ENCODE measurements at places on chromosomes 2 and 18. TPM values are rescaled to one million over a fixed set of nuclear protein-coding genes. Genes with fewer than 3 reads are reported as not detected.

DNA sequence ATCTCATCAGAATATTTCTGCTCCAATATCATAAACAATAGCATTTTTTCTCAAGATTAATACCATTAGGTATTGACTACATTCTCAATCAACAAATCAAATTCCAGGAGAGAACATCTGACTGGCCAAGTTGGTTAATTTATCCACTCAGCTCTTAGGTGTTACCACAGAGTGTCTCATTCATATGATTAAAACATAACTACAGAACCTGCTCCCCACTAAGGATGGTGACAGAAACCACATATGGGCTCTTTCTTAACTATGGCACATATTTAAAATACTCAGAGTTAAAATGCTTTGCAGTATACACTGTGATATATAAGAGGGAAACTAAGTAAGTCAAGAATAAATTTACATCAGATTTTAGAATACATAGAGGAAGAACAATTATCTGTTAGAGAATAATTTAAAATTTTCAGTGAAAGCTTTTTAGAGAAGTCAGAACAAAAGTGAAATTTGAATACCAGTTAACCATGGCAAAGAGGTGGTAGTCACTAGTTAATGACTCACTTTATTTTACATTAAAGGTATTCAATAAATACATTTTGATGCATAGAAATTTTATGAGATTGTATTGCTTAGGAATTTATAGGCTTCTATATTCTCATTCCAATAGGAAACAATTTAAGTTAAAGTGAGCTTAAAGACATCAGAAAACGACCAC is 1120.8 kb upstream of the TMEFF2 start:
- H3K4me3 ChIP-seq = no peak overlapping the region
- H3K4me1 ChIP-seq = no peaks in the 10 kb centered on the region
- H3K27ac ChIP-seq = no peak overlapping the region
- no peak for DNase-seq
- H3K36me3 ChIP-seq = no peaks in the 10 kb centered on the region
- H3K27me3 ChIP-seq = no peaks in the 10 kb centered on the region

GRCh38 chr2:118003396-118003824 is 10.5 kb downstream of the CCDC93 start:
- peak; percentile 87 for DNase-seq
- no peaks in the 10 kb centered on the region for H3K4me1 ChIP-seq
- H3K27me3 ChIP-seq = no peaks in the 10 kb centered on the region
- H3K4me3 ChIP-seq = no peak overlapping the region
- peaks cover 29% of the 10 kb centered on the region for H3K36me3 ChIP-seq
- H3K27ac ChIP-seq = no peak overlapping the region

DNA sequence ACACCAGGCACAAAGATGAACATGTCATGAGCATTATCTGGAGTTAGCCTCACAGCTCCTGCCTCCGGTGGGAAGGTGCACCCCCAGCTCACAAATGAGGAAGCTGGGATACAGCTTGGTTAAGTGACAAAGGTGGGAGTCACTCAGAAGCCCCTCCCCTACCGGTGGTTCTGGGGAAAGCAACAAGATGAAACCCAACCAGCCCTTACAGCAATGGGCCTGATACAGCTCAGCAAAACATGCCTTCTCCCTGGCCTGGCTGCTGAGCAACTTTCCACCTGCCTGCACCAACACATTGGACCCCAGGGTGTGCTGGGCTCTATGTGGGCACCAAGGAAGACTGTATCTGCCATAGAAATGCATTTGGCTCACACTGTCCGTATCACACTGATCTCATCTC is 113.2 kb downstream of the GYPC start:
- no peak overlapping the region for H3K4me3 ChIP-seq
- H3K36me3 ChIP-seq = no peaks in the 10 kb centered on the region
- no peak for DNase-seq

DNA sequence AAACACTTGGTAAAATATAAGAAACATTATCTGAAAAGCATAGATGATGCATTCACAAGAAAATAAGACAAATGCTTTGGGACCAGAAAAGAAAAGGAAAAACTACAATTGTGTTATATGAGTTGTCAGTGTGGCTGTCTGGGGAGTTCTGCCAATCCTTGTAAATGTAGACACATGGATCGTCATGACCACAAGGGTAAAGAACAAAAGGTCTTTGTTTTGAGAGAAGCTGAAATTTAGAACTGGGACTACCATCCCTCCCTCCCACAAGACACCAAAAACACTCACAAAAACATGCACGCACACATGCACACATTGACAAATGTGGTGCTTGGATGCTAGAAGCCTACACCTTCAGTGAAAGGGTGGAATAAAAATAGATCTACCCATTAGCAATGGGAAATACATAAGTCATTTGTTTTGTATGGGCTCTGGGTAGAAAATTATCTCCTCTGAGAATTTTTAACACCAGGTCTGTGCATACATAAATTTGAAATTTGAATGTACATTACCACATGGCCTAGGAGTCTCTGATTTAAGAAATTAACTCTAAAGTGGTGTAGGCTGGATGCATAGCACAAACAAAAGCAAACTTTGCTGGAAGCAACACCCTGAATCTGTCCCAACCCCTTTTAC is 266.2 kb upstream of the SLC39A10 start:
- DNase-seq = no peak
- no peak overlapping the region for H3K4me3 ChIP-seq
- no peaks in the 10 kb centered on the region for H3K4me1 ChIP-seq
- no peaks in the 10 kb centered on the region for H3K36me3 ChIP-seq
- H3K27ac ChIP-seq = no peak overlapping the region

DNA sequence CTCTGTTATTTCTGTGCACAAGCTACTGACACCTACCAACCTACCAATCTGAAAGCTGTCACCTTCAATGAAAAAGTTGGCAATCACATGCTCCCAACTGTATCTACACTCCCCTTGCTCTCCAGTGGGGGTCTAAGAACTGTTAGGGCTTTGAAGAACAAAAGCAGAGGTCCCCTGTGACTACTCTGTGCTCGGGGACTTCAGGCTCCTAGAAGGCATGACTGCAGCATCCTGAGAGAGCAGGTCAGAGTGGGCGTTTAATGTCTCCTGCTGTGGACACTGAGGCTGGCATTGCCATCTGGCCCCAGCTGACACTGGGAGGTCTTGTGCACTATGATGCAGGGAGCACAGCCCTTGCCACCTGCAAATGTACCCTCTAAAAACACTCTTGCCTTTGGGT is 93.3 kb downstream of the ACTR2 start:
- no peaks in the 10 kb centered on the region for H3K4me1 ChIP-seq
- H3K4me3 ChIP-seq = no peak overlapping the region
- no peak overlapping the region for H3K27ac ChIP-seq
- H3K36me3 ChIP-seq = no peaks in the 10 kb centered on the region
- DNase-seq = no peak

- no peak overlapping the region for H3K4me3 ChIP-seq
- H3K36me3 ChIP-seq = peaks cover 39% of the 10 kb centered on the region
- H3K27ac ChIP-seq = no peak overlapping the region
- DNase-seq = no peak
Observed at GRCh38 chr18:46877329-46877987, 39.8 kb downstream of the PIAS2 start.

GRCh38 chr2:158741625-158742024 is 53.5 kb upstream of the DAPL1 start:
- H3K27ac ChIP-seq = no peak overlapping the region
- H3K4me3 ChIP-seq = no peak overlapping the region
- H3K4me1 ChIP-seq = peaks cover 8% of the 10 kb centered on the region
- H3K36me3 ChIP-seq = no peaks in the 10 kb centered on the region

GRCh38 chr18:36620788-36621187 is 208.0 kb downstream of the TPGS2 start:
- H3K27me3 ChIP-seq = no peaks in the 10 kb centered on the region
- H3K4me1 ChIP-seq = no peaks in the 10 kb centered on the region
- DNase-seq = no peak
- no peak overlapping the region for H3K4me3 ChIP-seq

DNA sequence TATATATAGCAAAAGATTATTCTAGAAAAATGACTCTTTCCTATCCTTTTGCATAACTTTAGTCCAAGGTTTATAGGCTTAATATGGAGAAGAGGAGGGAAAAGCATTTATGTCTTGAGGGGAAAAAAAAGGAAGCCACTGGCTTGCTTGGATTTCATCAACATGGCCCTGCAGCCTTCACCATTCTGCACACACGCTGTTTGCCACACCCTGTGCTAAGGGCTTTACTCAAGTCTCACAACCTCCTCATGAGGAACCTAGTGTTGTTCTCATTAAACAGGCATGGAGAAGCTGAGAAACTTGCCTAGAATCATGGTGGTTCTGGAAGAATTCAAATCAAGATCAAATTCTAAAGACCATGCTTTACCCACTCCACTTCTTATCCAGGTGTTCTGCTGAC is 117.3 kb upstream of the TTC39C start:
- H3K27me3 ChIP-seq = no peaks in the 10 kb centered on the region
- no peak overlapping the region for H3K27ac ChIP-seq
- no peaks in the 10 kb centered on the region for H3K4me1 ChIP-seq
- DNase-seq = no peak
- no peak overlapping the region for H3K4me3 ChIP-seq

DNA sequence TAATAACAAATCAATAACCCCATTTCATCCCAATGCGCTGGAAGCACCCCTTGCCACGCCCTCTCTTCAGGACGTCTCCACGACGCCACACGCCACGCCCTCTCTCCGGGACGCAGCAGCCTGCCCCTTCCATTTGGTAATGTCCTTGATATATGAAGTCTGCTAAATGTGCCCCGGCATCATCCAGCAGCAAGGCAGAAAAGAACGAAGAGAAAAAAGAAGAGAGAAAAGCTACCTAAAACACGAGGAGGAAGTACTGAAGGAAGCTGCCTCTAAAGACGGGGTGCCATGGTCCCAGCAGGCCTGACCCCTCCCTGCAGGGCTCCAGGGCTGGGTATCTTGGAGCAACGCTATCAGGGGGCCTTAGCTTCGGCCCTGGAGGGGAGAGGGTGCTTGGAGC is 41.8 kb downstream of the CNGA3 start:
- no peaks in the 10 kb centered on the region for H3K4me1 ChIP-seq
- no peaks in the 10 kb centered on the region for H3K36me3 ChIP-seq
- no peak overlapping the region for H3K4me3 ChIP-seq

GRCh38 chr2:30113617-30114293 is 33.1 kb upstream of the YPEL5 start:
- no peak overlapping the region for H3K27ac ChIP-seq
- peaks cover 8% of the 10 kb centered on the region for H3K4me1 ChIP-seq
- no peaks in the 10 kb centered on the region for H3K27me3 ChIP-seq
- no peak overlapping the region for H3K4me3 ChIP-seq

DNA sequence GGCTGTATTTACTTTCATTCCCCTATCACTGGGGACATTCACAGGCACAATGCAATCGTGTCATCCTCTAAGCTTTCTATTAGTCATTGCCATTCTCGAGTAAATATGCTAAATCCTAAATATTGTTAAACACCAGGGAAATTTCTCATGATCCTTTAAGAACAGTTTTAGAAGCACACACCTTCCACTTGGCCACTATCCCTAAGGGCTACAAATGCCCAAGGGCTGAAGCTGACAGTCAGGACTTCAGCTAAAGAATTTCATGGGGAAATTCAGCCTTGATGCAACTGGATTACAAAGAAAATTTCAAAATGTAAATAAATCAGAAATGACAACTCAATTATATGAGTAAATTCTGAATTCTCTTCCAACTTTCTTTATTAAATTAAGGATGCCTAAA is 163.1 kb upstream of the PID1 start:
- no peaks in the 10 kb centered on the region for H3K4me1 ChIP-seq
- no peaks in the 10 kb centered on the region for H3K36me3 ChIP-seq
- H3K27me3 ChIP-seq = no peaks in the 10 kb centered on the region
- H3K4me3 ChIP-seq = no peak overlapping the region
- H3K27ac ChIP-seq = no peak overlapping the region

- no peak overlapping the region for H3K4me3 ChIP-seq
- H3K36me3 ChIP-seq = no peaks in the 10 kb centered on the region
- H3K4me1 ChIP-seq = no peaks in the 10 kb centered on the region
- H3K27me3 ChIP-seq = no peaks in the 10 kb centered on the region
Observed at GRCh38 chr2:67234440-67234839, 162.7 kb upstream of the ETAA1 start.

- no peak overlapping the region for H3K27ac ChIP-seq
- no peak for DNase-seq
- H3K36me3 ChIP-seq = no peaks in the 10 kb centered on the region
- H3K27me3 ChIP-seq = no peaks in the 10 kb centered on the region
- H3K4me1 ChIP-seq = no peaks in the 10 kb centered on the region
Observed at GRCh38 chr18:79816092-79816491, 18.4 kb downstream of the KCNG2 start.

GRCh38 chr2:56334622-56335021 is 150.8 kb downstream of the CCDC85A start:
- no peaks in the 10 kb centered on the region for H3K27me3 ChIP-seq
- no peak overlapping the region for H3K27ac ChIP-seq
- no peaks in the 10 kb centered on the region for H3K36me3 ChIP-seq
- no peak for DNase-seq

DNA sequence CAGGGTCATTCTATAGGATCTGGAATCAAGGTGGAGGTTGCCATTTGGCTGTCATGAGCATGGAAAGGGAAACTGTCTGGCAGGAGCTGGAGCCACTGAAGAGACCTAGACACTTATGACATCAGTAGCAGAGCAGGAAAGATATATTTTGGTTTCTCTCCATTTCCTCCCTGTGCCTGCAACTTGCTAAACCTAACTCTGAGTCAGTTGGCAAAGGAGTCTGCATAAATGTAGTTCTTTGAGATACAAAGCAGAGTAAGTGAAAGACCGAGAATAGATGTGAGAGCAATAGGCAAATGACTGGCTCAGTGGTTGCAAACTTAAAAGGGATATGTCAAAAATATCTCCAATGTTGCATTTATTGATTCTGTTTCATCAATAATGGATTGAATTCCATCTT is 757.7 kb downstream of the KCNJ3 start:
- peak; percentile 6 for DNase-seq
- H3K4me1 ChIP-seq = 0 out of 2 replicates have a peak, but pooled peaks cover 4% of the 10 kb centered on the region
- H3K27me3 ChIP-seq = no peaks in the 10 kb centered on the region
- H3K27ac ChIP-seq = no peak overlapping the region
- H3K36me3 ChIP-seq = no peaks in the 10 kb centered on the region
- no peak overlapping the region for H3K4me3 ChIP-seq

- no peak for DNase-seq
- H3K4me3 ChIP-seq = no peak overlapping the region
- H3K27me3 ChIP-seq = no peaks in the 10 kb centered on the region
- peaks cover 21% of the 10 kb centered on the region for H3K4me1 ChIP-seq
- no peaks in the 10 kb centered on the region for H3K36me3 ChIP-seq
Observed at GRCh38 chr2:215793747-215794595, 219.4 kb downstream of the MREG start.

The NFU1 gene
- 96.7 TPM for polyA plus RNA-seq

The SCYGR4 gene
- polyA plus RNA-seq = not detected

The STPG4 gene
- not detected for polyA plus RNA-seq

The AQP4 gene
- 1.1 TPM for polyA plus RNA-seq

The OXER1 gene
- polyA plus RNA-seq = 1.5 TPM

The CYP27A1 gene
- 2.0 TPM for polyA plus RNA-seq

The BCL11A gene
- polyA plus RNA-seq = 77.6 TPM

The ARHGAP28 gene
- polyA plus RNA-seq = 2.9 TPM

The COL4A4 gene
- polyA plus RNA-seq = 1.3 TPM

The MLPH gene
- polyA plus RNA-seq = 14.7 TPM

The KCNG2 gene
- 0.13 TPM for polyA plus RNA-seq

Data from GM23338 (cell line).